Skeletal muscle cell (primary cell): ENCODE measurements at places on chromosomes 4 and X.

- no peak for DNase-seq
Observed at GRCh38 chr4:77877167-77877566, 14.5 kb downstream of the MRPL1 start.

DNA sequence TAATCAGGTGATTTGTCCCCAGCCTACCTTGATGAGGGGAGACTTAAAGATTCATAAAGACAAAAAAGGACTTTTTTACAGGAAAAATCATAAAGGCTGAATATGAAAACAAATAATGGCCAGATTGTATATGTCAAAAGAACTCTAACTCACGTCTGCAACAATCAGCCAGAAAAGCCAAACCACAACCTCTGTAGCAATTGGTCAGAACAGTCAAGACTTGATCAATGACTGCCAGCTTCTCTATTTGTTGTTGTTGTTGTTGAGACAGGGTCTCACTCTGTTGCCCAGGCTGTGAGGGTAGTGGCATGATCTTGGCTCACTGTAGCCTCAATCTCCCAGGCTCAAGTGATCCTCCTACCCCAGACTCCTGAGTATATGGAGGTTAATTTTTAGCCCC lies 35.9 kb upstream of the PPA2 start:
- no peak for DNase-seq

- DNase-seq: no peak
Observed at GRCh38 chr4:86233681-86234080, 126.2 kb downstream of the MAPK10 start.

DNA sequence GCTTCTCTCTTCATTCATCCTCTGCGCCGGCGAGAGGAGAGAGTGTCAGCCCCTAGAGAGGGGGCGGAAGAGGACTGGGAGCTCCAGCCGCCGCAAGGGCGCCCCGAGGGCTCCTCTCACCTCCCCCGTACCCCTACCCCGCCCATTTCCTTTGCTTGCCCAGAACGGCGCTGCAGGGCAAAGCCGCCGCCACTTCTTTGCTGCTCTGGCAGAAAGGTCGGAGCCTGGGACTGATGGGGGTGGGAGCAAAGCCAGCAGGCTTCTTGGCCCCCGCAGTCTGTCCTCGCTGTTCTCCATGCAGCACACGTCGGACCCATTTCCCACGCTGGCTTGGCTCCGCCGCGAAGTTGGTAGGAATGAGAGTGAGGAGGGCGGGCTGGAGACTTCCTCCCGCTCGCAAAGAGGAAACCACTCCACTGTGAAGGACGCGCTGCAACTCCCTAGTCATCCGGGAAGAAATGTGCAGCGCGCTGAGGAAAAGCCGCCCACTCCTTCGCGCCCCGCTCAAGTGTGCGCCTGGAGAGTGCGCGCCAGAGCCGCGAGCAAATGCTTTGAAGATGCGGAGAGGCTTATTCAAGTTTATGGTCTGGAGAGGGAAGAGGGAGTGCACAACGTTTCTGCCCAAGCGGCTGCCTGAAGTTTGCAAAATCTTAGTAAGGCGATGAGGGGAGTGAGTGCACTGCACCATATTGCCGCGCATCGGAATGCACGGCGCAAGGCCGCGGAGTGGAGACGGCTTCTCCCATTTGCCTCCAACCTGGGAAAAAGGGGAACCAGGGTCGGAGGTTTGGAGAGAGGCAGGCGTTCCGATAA lies 2.8 kb upstream of the PCDH7 start:
- DNase-seq: peak; percentile 56

DNA sequence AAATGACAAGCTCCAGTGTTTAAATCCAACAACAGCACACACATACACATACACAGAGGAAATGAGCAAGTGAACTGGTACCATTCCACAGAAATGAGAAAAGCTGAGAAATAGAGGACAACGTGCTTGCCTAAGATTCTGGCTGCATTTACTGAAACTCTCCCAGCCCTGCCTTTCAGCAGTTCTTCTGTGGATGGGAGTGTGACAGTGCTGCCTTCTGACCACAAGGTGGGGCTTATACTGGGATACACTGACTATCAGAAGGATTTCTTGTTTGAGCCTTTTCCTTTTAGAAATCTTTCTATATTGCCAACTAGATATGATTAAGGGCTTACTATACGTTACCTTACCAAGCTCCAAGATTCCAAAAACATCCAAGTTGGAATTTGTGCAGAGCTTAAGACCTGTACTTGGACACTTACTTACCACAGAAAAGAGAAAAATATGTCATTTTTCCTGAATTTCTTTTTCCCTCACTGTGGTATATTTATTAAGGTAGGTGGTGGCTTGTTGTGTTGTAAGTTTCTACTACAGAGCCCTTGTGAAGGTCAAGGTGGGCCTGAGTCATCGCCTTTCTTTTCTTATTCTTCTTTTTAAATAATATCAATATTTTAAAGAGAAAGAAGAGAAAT lies 10.7 kb upstream of the CXCL8 start:
- DNase-seq: peak; percentile 84

DNA sequence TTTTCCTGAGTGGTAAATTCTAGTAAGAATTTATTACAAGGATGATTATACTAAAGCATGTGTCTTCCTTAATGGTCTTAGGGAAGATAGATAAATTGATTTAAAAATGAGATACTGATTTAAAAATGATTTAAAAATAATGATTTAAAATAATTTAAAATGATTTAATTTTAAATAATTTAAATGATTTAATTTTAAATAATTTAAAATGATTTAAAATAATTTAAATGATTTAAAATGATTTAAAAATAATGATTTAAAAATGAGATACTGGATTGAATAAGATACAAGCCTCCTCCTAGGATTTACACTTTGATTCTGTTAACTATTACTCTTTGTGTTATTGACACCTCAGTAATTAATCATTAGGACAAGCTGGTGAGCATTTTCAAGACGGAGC lies 59.0 kb downstream of the COX7B2 start:
- no peak for DNase-seq

DNA sequence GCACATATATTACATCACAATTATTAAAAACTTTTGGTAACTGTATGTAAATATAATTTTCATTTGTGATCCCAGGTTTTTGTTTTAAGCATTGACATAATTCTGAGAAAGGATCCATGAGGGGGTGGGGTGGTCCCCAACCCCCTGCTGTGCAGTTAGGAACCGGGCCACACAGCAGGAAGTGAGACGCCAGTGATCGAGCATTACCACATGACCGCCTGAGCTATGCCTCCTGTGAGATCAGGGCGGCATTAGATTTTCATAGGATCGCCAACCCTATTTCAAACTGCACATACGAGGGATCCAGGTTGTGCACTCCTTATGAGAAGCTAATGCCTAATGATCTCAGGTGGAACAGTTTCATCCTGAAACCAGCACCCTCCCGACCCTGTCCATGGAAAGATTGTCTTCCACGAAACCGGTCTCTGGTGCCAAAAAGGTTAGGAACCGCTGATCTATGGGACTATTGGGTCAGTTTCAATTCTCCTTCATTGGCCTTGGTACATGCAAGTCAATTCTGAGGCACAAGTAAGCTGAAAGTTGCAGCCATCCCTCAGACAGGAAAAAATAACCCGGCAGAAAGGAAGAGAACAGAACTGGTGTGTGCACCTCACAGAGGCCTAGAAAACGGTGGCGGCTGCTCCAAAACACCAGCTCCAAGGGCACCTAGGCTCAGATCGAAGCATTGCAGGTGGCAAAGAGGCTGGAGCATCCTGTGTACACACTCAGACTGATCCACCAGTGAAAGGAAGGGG lies 7.0 kb upstream of the TMSB4X start:
- no peak for DNase-seq

GRCh38 chr4:40196724-40197281 lies at the start of gene RHOH:
Gene RHOH (plus strand): TSS chr4:40197031. CDS start chr4:40243387, 46,356 bp downstream.
- no peak for DNase-seq

GRCh38 chr4:8326206-8326605 lies 56.7 kb downstream of the HTRA3 start:
- DNase-seq: no peak

DNA sequence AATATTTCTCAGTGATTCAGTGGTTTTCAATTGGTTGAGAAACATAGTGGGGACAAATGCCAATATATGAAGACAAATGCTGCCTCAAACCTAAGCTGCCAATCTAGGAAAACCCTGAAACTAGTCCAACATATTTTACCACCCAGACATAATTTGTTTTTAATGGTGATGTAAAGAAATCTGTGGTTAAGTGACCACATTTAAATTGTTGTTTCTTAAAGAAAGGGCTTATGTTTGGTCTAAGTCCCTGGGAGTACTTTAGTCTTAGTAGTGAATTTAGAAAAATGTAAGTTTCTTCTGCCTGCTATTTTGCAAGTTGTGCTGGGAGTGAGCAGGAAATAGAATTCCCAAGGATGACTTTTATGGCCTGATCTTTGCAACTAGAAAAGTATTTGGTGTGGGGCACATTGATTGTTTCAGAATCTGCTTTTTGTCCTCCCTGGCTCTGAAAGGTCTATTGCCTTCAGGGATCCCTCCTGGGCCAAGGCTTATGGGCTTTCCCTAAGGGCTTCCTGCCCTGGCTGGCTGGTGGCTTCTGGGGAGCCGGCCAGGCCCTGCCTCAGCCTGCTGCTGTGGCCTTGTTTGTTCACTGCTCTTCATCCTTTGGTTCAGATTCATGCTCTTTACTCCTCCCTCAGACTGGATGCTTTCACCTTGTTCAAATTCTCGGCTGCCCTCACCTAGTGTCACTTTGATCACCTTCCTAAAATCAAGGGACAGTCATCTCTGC lies 169.8 kb upstream of the JADE1 start:
- DNase-seq: no peak

DNA sequence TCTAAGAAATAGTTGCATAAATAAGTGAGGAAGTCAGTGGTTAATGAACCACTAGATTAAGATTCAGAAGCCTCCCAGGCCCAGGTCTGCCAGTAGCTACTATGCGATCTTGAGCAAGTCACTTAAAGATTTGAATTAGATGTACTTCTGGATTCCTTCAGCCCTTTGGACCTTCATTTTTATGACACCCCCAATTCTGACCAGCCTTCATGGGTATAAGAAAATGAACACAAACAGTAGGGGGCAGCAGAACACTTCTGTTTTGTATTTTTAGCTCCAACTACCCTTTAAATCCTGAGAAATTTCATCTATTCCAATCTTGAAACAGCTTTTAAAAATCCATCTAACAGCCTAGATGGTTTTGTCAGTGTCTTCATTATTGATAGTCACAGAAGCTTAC lies 19.0 kb downstream of the TMEM47 start:
- no peak for DNase-seq

DNA sequence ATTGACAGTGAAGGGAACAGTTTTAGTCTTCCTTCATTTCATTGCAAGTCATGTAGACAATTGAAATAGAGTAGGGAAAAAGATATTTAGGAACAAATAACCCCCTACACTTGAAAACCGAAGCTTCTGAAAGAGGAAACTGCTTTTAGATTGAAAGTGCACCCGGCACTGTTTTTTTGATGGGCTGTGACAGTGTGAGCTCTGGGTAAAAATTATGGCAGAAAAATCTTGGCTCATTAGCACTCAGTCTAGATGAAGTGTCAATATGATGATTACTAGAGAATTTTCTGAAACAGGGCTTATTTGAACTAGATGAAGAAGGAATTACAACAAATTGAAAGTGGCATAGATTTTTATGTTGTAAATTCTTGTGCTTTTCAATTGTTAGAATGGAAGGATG lies 1132.4 kb downstream of the RAPGEF2 start:
- DNase-seq: no peak

- DNase-seq: no peak
Observed at GRCh38 chr4:173332963-173333657, 1.0 kb downstream of the HMGB2 start.

- no peak for DNase-seq
Observed at GRCh38 chr4:153579410-153579809, 104.7 kb upstream of the TLR2 start.

DNA sequence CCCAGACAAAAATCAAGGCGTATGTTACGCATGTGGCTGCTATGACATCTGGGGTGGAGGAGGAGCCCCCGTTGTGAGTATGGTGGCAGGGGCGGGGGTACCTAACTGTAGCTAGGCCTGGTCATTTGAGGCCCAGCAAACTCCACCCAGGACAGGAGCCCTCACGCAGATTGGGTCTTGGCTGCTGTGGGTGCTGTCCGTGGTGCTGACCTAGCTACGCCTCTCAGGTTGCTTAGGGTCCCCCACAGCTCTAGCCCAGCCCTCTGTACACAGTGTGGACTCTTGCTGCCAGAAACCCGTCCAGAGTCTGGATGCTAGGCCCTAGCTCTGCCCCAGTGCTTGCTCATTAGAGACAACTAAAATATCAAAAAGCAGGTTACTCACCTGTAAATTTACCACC lies 146.7 kb upstream of the PSAPL1 start:
- no peak for DNase-seq

- no peak for DNase-seq
Observed at GRCh38 chr4:186723292-186724057, at the start of gene FAT1. Gene FAT1 (minus strand): TSS chr4:186723856. CDS start chr4:186709827, 14,029 bp downstream.
